ENCODE measurements at places on chromosomes 12 and 14.

DNA sequence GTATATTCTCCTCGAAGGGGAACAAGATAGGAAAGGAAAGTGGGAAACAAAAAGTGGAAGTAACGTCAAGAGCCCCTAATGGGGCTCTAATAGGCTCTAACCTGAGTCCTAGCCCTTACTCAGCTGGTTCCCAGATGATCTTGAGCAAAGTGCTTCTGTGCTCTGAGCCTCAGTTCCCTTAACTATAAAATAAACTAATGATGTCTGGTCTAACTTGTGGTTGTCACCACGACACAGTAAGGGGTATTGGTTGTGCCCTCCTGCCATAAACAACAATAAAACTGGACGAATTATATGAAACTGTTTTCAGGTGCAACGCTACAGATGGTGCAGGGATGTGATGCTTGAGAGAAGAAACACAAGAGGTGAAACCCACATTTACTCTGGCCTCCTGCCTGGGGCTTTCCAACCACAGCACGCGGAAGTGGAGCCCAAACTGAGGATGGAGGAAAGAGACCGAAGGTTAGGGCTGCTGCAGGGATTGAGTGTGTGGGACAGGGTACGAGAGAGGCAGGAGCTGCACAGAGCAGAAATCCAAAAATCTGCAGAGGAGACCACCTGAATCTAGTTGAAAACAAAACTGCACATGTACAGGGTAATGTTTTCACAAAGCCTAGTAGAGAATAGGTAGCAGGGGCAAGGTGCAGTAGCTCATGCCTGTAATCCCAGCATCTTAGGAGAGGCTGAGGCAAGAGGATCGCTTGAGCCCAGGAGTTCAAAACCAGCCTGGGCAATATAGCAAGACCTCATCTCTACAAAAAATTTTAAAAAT is 45.6 kb upstream of the BCL2L14 start:
- DNase-seq = peak; percentile 71

- peak; percentile 63 for DNase-seq
Observed at GRCh38 chr14:95774265-95775160, 60.6 kb upstream of the TCL1A start.

GRCh38 chr12:47408171-47408871 is 297.5 kb downstream of the RPAP3 start:
- DNase-seq = no peak

DNA sequence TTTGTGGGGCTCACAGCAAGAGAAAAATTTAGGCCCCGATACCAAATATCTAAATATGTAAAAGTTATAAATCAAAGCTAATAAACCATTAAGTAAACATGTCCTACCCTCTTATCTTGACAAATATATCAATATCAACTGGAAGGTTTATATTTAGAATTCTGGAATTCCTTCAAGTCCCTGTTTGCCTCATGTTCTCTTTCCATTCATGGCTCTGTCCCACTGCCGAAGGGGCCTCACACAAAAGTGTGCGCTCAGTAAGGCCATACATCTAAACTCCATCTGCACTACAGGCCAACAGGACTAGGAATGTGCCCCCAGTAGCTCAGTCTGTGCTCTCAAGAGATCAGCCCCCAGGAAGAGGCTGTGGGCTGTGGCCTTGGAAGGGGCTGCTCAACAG is 10.6 kb upstream of the ATP5MC2 start:
- DNase-seq = no peak

DNA sequence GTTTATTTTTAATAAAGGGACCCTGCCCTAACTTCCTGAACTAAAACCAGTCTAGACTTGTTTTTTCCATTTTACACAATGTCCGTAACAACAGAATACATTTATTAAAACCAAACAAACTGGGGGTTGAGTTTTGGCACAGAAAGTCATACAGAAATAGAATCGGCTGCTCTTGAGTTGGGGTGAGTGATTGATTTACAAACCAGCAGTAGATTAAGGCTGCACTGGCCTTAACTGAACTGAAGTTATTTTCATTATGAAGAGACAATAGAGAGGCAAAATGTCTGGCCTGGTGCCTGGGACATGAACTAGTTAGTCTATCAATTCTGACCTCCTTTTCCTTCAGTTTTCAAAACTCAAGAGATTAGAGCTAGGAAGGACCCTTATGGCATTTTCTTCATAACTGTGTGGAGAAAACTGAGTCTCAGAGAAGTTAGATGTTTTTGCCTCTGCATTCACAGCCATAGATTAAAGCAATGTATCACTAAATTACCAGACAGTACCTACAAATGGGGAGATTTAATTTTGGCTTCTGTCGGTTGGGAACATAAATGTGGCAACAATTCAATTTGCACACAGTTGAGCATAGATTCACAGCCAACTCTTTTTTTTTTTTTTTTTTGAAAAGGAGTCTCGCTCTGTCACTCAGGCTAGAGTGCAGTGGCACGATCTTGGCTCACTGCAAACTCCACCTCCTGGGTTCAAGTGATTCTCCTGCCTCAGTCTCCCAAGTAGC is 19.8 kb upstream of the MGP start:
- no peak for DNase-seq

GRCh38 chr12:3579446-3580093 is 88.6 kb downstream of the PRMT8 start:
- no peak for DNase-seq

GRCh38 chr14:53473480-53473879 is 320.4 kb upstream of the DDHD1 start:
- no peak for DNase-seq

- no peak for DNase-seq
Observed at GRCh38 chr12:71684081-71684480, 1.8 kb upstream of the TMEM19 start.

DNA sequence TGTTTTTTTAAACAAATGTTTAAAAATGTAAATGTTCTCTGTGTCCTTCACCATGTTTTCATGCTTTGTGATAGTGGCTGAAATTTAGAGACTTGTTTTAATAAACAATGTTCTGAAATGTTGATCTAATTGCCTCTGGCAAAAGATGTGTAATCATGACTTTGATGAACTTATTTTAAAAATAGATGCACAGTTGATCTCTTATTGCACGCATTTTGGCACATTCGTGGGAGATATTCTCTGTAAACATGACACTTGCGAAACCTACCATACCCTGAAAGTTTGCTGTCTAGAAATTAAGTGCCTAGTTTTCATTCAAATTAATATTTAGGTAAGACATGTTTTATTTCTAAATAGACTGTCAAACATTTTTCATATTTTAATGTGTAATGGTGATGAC is 119.7 kb upstream of the DNM1L start:
- no peak for DNase-seq

GRCh38 chr14:65888677-65889076 is 476.1 kb downstream of the FUT8 start:
- no peak for DNase-seq
